Sciatic nerve (tissue), 2 donors: ENCODE measurements at places on chromosomes 12 and 14.

DNA sequence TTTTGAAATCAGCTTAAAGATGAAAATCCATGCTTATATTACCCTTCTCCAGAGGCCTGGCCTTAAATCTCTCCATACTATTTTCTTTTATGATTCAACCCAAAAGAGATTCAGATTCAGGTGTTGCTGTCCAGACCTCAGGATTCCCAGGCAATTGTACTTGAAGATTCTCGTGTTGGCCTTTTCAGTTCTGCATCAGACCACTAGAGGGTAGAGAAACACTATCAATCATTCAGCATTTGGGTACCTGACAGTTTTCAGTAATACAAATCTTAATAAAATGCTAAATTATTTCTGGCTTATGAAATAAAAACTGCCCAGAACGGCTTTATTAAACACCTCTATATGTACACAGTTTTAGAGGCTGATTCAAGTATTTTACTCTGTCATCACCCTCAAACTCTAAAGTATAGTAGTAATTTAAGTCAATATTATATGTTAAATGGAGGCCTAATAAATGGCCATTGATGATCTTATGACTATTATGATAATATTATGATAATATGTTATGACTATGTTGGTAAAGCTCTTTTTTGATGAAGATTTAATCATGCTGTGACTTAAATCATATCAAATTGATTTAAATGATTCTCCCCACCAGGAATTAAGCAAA is 301.1 kb downstream of the DUSP6 start:
- no peak for DNase-seq

- DNase-seq, result no peak
Measured at GRCh38 chr12:113935459-113935858, 30.7 kb downstream of the RBM19 start.

DNA sequence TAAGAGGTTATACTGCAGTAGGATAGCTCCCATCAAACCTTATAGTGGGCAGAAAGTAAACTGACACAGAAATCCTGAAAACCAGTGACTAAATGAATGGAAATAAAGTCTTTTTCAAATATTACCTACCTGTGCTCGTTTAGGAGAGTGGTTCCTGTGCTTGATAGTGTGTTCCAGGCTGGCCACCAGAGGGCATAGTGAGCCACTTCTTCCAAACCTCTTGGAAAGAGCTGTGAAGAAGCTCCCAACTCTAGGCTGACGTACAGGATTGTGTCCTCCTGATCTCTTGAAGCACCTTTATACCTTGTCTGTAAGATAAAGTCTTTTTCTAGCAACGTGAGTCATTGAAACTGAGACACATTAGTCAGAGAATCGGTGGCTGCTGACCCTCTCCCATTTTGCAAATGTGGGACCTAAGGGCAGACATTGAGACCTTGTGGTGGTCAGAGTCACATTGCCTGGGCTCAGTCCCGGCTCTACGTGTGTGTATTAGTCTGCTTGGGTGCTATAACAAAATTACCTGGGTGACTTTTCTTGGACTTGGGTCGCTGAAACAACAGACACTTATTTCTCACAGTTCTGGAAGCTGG is 17.6 kb downstream of the TDP1 start:
- DNase-seq, result peak; percentile 85

DNA sequence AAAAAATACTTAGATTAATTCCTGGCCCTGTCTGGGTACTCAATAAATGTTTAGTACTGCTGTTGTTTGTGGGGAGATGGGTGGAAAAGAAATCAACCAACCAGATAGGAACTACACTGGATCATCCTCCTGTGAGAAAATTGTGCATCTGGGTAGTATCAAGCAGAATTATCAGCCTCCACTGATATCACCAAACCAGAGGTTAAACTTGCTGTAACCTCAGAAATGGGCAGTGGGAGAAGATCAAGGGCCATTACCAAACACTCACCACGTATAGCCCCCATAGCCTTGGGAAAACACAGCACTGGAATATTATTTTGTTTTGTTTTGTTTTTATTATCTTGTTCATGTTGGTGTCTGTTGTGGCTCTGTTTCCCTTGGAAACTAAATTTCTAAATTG is 19.7 kb downstream of the VEZT start:
- no peak for DNase-seq

DNA sequence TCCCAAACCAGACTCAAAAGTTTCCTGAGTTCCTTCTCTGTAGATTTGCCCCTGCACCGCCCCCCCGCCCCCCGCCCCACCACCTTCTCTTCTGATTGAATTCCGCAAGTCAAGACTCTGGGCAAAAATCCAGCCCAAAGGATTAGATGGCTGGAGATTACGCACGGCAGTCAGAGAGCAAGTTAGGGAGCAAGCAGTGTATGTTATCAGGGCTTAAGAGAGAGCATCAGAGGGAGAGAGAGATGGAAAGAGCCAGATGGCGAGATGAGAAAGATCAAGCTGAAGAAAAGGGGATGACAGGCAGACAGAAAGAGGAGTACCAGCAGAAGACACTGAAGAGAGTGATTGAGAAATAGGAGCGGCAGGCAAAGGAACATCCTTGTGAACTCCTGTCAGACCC is 13.9 kb upstream of the ANKRD33 start:
- peak; percentile 22 for DNase-seq

DNA sequence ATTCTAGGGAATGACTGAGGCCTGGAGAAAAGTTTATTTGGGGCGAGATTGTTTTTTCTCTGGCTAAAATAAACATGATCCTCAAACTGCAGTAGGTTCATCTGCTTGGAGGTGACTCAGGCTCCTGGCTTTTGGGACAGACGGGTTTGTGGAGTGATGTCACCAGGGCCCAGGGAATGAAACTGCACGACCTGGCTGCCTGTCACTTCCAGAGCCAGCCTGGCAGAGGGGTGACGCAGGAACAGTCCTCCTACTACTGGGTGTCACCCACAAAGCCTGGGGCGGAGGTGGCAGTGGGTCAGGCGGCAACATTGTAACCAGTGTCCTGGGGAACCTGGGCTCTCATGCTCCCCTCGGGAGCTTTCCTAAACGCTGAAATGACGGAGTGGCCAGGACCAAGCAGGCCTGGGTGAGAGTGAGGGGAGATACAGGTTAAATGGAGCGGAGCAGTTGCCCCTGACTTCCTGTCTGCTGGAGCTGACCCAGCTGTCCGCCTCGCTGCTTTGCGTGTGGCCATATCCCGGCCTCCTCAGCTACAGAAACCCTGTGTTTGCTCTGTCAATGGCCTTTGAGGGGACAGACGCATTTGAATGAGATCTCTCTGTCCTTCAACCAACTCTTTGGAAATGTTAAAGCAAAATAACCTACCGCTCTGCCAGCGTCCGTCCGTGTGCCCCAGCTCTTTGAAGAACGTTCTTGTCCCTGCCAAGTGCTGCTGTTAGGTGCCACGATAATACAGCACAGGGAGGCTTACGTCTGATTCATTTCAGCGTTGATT is 6.5 kb downstream of the HIP1R start:
- DNase-seq, result no peak

DNA sequence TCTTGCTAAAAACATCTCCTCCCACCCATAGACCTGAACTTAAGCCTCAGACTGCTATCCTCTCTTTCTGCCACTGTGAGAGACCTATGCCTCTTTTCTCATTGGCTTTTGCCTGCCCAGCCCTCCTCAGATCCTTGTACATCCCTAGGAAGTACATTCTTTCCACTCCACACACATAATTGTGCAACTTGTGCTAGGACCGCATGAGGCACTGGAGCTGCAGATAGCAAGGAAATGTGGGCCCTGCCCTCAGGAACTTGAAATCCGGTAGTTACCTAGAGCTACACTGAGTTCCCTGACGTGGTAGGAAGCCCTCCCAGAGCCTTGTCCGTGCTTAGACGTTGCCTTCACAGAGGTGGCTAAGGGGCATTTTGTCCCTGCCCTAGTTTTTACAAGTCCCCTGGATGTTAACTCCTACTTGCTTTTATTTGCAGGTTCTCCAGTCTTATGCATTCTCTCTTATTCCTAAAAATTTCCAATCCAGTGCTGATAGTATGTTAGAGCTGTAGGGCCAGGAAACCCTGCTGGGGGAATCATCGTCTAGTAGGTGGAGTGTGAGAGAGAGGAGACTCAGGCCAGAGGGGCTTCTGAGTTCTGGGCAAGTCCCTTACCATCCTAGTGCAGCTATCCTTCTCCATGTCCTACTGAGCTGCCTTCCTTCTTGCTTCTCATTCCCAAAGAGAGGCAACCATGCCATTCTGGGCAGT is 41.3 kb downstream of the NTF3 start:
- DNase-seq, result no peak

DNA sequence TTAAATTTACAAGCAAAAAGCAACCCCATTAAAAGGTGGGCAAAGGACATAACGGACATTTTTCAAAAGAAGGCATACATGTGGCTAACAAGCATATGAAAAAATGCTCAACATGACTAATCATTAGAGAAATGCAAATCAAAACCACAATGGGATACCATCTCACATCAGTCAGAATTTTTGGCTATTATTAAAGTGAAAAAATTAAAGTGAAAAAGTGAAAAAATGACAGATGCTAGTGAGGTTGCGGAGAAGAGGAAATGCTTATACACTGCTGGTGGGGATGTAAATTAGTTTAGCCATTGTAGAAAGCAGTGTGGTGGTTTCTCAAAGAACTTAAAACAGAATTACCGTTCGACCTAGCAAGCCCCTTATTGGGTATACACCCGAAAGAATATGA is 7.9 kb downstream of the OTOGL start:
- no peak for DNase-seq

GRCh38 chr12:110590806-110591326 is 7.7 kb upstream of the PPTC7 start:
- DNase-seq, result no peak

- no peak for DNase-seq
Measured at GRCh38 chr12:42135259-42135814, 9.3 kb downstream of the GXYLT1 start.

- DNase-seq, result no peak
Measured at GRCh38 chr12:121145221-121145620, 12.5 kb downstream of the P2RX7 start.

GRCh38 chr14:33511851-33512640 is 438.8 kb downstream of the EGLN3 start:
- DNase-seq, result no peak

GRCh38 chr12:52169886-52170285 is 21.9 kb downstream of the KRT80 start:
- no peak for DNase-seq

- no peak for DNase-seq
Measured at GRCh38 chr14:37443461-37443860, 151.6 kb downstream of the FOXA1 start.

DNA sequence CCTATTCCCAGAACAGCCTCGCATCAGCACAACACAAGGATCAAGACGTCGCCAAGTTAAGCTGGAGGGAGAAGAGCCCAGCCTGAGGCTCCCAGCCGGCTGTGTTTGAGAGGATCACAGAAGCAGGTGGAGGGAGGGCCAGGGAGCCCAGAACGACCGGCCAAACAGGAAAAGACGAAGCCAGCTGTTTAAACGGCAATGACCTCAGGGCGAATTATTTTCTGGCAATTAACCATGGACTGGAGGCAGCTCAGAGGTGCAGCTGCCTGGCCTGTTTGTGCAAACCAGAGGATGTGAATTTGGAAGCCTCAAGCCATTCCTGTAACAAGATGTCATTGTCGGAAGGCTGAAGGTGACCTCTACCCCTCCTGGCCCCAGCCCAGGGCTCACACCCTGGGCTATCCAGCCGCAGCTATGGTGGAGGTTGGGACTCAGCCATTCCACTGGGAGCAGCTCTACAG is 175.8 kb upstream of the PRMT8 start:
- DNase-seq, result peak; percentile 85

DNA sequence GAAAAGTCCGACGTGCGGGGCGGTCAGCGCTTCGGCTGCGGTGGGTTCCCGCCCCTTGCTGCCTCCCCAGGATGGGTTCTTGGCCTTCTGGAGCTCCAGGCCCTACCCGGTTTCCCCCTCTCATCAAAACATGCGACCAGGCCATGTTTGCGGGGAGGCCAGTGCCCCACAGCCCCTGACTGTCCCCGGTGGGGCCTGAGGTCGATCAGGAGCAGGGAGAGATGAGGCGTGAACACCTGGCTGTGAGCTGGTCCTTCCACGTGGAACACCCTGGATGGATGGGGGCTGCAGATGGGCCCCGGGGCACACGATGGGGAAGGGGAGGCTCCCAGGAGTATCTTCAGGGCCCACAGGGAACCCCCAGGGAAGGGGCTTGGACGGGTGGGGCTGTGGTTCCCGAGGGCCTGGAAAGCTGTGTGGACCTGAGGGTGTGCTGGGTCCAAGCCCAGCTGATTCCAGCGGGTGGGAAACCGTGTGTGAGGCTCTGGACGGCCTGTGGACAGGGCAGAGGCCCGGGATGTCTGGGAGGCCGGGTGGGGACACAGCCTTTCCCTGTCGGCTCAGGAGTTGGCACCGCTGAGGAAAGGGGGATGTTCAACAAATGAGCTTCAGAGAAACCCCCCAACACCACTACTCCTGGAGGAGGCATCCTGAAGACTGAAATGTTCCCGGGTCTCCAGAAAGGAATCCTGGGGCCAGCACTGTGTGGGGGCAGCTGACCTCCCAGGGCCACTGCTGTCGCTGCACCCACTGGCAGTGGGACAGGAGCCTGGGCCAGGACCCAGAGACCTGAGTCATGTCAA is 187.0 kb upstream of the C14orf180 start:
- DNase-seq, result peak; percentile 38

GRCh38 chr12:25280082-25280481 is 29.4 kb upstream of the KRAS start:
- DNase-seq, result no peak

DNA sequence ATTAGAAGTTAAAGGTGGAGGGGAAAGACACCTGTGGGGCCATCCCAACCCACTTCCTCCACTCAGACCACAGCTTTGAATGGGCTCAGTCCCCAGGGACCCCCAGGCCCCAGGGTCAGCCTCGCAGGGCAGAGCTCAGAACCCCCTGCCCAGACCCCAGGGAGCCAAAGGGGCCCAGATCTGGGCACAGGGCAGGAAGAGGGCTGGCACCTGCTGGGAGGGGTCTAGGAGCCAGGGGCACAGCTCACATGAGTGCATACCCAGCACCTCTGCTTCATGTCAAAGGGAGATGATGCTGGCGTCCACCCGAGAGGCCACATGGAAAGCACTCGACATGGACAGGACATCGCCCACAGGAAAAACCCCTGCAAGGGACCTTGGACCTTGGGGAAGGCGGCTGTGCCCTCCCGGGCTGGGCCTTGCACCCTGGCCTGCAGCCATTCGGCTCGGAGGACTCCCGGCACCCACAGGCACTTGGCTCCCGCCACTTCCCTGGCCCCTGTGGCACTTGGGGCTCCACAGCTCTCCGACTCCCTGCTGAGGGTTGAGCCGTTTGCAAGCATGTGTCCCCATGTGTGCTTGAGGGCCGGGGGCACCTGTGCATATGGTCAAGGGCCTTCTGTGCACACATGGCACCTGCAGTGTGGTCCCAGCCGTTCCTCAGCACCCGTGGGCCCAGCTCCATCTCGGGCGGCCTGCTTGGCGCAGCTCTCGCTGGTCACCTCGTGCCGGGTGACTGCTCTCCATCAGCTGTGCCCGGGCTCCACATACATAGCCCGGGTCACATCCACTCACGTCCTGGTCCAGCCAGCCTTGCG is 7.8 kb upstream of the AMN start:
- no peak for DNase-seq

DNA sequence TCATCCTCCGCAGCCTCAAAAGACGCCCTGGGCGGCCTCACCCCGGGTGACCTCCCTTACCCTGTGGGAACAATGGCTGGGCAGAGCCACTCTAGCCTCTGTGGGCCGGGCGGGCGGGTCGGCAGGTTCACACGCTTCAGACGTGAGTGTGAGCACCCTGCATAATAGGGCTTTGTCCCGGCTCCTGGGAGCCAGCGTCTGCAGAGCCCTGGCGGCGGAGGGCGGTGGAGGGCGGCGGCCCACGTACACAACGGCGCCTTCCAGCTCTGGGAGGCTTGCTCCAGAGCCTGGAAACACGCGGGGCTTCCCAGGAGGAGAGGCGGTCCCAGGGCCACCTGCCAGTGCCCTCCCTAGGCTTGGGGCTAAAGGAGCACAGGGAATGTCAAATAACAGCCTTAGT is 205.6 kb downstream of the BCL11B start:
- DNase-seq, result no peak

- no peak for DNase-seq
Measured at GRCh38 chr14:69268763-69269162, 8.8 kb downstream of the GALNT16 start.
